ENCODE measurements at places on chromosomes 5 and 9.

GRCh38 chr9:99078717-99079116 lies 26.2 kb upstream of the TGFBR1 start:
- DNase-seq = no peak

GRCh38 chr5:104643320-104643719 lies 1080.7 kb upstream of the NUDT12 start:
- no peak for DNase-seq

DNA sequence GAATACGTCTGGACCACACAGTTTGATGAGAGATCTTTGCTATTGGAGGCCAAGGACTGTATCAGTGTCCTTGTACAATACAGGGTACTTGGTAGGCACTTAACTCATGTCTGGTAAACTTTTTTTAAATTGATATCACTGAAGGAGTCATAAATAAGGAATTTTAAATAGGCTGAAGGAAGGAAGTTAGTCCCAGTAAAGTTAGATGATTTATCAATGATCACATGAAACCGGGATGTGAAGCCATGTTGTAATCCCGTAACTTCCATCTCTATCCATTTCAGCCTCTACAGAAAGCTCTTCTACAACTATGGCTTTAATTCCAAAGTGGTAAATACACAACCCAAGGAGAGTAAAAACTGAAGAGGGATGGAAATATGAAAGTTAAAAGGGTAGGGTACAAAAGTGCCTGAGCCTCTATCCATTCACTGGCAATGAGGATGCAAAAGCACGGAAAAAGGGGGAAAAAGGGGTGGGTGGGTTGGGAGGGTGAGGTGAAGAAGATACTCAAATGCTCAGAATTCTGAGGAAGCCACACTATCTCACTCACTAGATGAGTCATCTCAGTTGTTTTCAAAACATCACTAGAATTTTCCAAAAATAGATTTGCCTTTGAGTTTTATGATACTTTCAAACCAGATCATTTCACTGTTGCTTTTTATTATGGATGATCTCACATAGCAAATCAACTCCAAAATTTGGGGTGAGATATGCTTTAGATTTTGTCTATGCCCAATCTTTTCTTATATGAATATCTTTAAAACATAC lies 1053.5 kb downstream of the NR2F1-AS1 start:
- no peak for DNase-seq

DNA sequence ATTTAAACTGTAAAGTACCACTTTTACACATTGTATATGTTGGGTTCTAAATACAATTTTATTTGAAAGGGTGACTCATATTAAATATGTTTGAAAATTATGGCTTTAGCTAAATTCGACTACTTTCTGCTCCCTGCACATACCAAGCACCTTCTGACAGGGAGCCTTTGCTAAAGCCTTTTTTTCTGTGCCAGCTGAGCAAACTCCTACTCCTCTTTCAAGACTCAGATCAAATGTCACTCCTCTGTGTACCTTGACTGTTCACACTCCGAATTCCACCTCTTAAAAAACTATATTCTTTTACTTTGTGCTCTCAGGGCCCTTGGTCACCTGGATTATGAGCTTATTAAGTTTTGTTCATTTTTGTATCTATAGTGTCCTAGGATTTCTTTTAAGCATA lies 6.5 kb upstream of the OXCT1 start:
- DNase-seq = no peak

DNA sequence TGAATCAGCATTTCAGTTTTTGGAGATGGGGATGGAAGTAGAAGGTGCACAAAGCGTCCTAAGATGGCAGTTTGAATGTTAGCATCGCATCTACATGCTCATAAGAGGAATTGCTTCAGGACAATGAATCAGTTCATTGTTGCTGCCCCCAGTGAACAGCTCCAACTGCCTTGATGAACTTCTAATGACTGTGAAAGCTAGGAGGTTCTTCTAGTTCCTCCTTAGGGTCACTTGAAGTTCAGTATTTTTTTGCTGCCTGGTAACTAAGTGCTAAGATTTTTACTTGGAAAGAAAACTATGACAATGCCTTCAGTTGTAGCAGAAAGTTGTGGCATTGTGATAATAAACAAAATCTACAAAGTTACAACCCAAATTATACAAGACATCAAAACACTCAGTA lies 271.6 kb downstream of the RAB3C start:
- no peak for DNase-seq

DNA sequence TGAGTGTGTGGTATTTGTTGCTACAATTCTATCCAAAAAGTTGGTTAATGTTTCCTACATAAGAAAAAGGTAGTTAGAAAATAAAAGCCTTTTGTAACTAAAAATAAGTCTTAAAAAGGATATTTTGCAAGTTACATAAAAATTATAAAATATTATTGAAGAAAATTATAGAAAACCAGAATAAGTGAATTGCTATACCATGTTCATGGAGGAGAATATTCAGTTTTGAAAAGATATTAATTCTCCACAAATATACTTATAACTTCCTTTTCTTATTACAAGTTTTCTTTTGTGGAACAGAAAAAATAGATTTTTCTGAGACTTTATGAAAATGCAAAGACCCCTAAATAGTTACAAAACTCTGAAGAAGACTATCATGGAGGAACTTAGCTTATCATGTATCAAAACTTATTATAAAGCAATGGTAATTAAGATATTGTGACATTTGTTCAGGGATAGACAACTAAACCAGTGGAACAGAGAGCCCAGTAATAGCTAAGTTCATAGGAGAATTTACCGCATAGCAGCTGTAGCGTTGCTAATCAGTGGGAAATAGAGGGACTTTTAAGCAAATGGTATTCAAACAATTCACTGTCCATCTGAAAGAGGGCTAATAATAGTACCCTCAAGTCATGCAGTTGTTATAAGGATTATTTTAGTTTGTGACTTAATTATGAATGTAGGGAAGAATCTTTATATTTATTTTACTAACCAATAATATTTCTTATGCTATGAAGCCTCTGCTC lies 515.2 kb upstream of the ZNF608 start:
- DNase-seq = no peak

GRCh38 chr9:115210699-115211098 lies 92.7 kb upstream of the TNC start:
- DNase-seq = no peak

DNA sequence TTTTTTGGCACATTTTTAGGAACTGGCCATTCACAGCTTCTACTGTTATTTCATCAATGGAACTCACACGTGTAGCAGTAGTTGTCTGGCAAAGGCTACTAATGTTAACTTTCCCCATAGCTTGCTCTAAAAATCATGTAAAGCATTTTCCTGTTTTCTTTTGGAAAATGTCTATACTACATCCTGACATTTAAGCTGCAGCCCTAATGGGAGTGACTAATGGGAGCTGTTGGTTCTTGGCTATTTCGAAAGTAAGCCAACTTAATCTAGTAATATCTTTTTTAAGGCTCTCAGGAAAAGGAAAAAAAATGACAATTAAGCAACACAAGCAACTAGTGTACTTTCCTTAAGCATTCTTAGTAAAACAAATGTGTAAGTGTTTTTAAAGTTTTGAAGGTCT lies 169.2 kb downstream of the SLC12A2 start:
- no peak for DNase-seq

GRCh38 chr5:64619609-64620008 lies 70.7 kb upstream of the SHISAL2B start:
- DNase-seq = no peak

- no peak for DNase-seq
Measured at GRCh38 chr5:94614156-94614805, 4.1 kb downstream of the KIAA0825 start.

DNA sequence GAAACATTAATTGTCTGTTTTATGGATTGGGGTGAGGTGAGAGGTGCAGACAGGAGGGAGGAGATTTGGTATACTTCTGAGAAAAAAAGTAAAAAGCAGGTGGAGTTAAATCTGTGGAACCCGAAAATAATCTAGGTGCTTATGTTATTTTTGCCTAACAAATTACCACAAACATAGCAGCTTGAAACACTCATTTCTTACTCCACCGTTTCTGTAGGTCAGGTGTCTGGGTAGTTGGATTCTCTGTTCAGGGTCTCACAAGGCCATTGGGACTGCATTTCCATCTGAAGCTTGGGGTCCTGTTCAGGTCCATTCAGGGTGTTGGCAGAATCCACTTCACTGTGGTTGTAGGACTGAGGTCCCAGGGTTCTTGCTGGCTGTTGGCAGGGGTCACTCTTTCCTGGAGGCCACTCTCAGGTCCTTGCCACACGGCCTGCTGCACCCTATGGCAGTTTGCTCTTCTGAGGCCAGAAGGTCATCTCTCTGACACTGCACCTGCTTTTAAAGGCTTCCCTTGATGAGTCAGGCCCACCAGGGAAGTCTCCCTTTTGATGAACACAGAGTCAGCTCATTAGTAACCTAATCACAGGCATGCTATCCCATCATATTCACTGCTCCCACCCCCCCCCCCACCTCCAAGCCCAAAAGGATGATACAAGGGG lies 82.2 kb downstream of the TRIO start:
- no peak for DNase-seq

DNA sequence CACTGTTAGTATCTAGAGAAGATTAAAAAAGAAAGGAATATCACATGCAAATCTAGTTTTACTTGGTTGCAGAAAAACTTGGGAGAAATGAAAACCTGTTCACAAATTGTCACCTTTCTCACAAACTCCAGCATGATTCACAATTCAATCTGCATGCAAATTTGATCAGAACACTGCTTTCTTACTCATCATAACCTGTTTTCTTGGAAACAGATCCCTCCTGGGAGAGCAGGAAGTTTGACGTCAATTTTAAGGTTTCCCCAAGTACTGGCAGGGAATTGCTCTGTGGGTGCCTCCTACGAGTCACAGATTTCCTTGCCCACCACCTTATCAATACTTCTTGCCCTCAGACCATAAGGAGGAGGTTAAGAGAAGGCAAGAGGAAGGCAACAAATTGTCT lies 30.2 kb upstream of the HTR4 start:
- no peak for DNase-seq

GRCh38 chr5:50856401-50857119 lies 190.1 kb downstream of the PARP8 start:
- DNase-seq = peak; percentile 5

- no peak for DNase-seq
Measured at GRCh38 chr9:76116913-76117312, 226.4 kb downstream of the PCSK5 start.

- no peak for DNase-seq
Measured at GRCh38 chr5:96733771-96734500, 71.8 kb downstream of the CAST start.

DNA sequence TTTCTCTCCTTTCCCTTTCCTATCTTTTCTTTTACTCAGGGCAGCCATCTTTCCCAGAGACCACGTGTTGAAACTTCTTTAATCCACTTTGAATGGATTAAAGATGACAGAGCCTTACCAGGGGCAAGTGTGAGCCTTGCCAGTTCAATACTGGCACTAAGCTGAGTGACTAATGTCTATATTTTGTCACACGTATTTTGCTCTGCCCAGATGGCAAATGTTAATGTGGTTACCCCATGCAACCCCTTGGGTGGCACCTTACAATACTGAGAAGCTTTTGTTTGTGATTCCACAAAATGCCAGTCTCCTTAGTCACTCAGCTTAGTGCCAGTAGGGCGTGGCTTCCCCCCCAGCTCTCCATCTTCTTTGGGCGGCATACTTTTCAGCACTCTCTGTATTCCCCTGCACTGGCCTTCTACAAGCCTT lies 24.8 kb downstream of the ANXA1 start:
- DNase-seq = no peak

DNA sequence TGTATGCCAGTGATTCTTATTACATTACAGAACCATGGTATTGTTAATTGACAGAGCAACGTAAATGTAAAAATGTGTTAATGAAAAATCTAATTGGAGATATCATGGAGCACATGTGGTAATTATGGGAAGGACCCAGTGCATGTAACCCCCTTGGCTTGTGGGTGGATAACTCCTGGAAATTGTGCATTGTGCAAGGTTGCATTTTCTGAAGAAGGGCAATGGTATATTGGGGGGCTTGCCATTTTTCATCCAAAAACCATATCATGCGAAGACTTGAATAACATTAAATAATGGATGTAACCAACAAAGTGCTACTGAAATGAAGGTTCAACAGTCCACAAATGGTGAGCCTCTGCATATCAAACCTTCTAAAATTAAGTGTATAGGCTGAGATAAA lies 47.6 kb downstream of the BASP1 start:
- DNase-seq = no peak

Data from GM18507 (cell line).